Activated B cell treated with CpG ODN at 0.5 μM for 24 hours (primary cell): ENCODE measurements at places on chromosomes 11 and 22. TPM values are rescaled to one million over a fixed set of nuclear protein-coding genes. Genes with fewer than 3 reads are reported as not detected.

GRCh38 chr11:18259259-18259658 is 6.8 kb upstream of the SAA1 start:
- H3K4me3 ChIP-seq = no peak overlapping the region
- H3K4me1 ChIP-seq = peaks cover 3% of the 10 kb centered on the region
- no peak for DNase-seq
- H3K27ac ChIP-seq = no peak overlapping the region
- H3K27me3 ChIP-seq = no peaks in the 10 kb centered on the region
- no peaks in the 10 kb centered on the region for H3K36me3 ChIP-seq

The TRIM48 gene
- total RNA-seq = not detected in 2 replicates

The SYT7 gene
- total RNA-seq = not detected in 2 replicates

- no peak for DNase-seq
- H3K27ac ChIP-seq = no peak overlapping the region
- no peaks in the 10 kb centered on the region for H3K27me3 ChIP-seq
- peaks cover 85% of the 10 kb centered on the region for H3K36me3 ChIP-seq
These were observed 25.6 kb upstream of the OSBP start for GRCh38 chr11:59641156-59641555.

GRCh38 chr22:49517667-49518185 is 309.9 kb downstream of the BRD1 start:
- H3K27ac ChIP-seq = no peak overlapping the region
- H3K4me1 ChIP-seq = no peaks in the 10 kb centered on the region
- no peaks in the 10 kb centered on the region for H3K36me3 ChIP-seq
- DNase-seq = no peak
- H3K4me3 ChIP-seq = no peak overlapping the region

- H3K27ac ChIP-seq = no peak overlapping the region
- H3K4me1 ChIP-seq = no peaks in the 10 kb centered on the region
- no peak overlapping the region for H3K4me3 ChIP-seq
- H3K27me3 ChIP-seq = peaks cover 17% of the 10 kb centered on the region
- no peaks in the 10 kb centered on the region for H3K36me3 ChIP-seq
These were observed 15.6 kb downstream of the PTH start for GRCh38 chr11:13480198-13480597.

The HPX gene
- 0.40 TPM in 1 of 2 replicates, not detected in the other for total RNA-seq

- no peak for DNase-seq
- H3K4me3 ChIP-seq = no peak overlapping the region
- no peaks in the 10 kb centered on the region for H3K27me3 ChIP-seq
- H3K4me1 ChIP-seq = peaks cover 35% of the 10 kb centered on the region
These were observed 5.7 kb downstream of the TMEM184B start for GRCh38 chr22:38267086-38267485.
